ENCODE measurements at places on chromosomes 4 and X.

- no peak for DNase-seq
These were observed 28.3 kb upstream of the SERTM2 start for GRCh38 chrX:111483135-111483534.

GRCh38 chr4:140851032-140851636, 94.9 kb upstream of the TBC1D9 start:
- DNase-seq: no peak

- DNase-seq: no peak
These were observed 40.9 kb downstream of the BRCC3 start for GRCh38 chrX:155112171-155112570.

GRCh38 chrX:150324035-150324728, 38.9 kb upstream of the MAMLD1 start:
- DNase-seq: no peak

GRCh38 chr4:126087101-126087500, 772.3 kb downstream of the FAT4 start:
- DNase-seq: no peak

GRCh38 chrX:40651620-40652223, 4.4 kb upstream of the CXorf38 start:
- DNase-seq: peak; percentile 28

GRCh38 chr4:107292979-107293378, 256.9 kb upstream of the DKK2 start:
- DNase-seq: no peak

Data from stimulated activated CD4-positive, alpha-beta T cell treated with anti-CD3 and anti-CD28 coated beads, Interleukin-15, amount 100 ng/mL, for 1 hour (primary cell).